Activated CD4-positive, alpha-beta T cell treated with anti-CD3 and anti-CD28 coated beads, Interleukin-10, Interleukin-2, amounts not matched to agents 100 ng/mL and 50 ng/mL, durations not matched to agents 16 hours and 8 hours (primary cell): ENCODE measurements at places on chromosomes 16 and 17.
A peak's percentile ranks its signal among the peaks of the same experiment; 100 is the strongest.

- no peak for DNase-seq
Measured at GRCh38 chr16:70257391-70257790, 5.7 kb upstream of the EXOSC6 start.

GRCh38 chr17:42166196-42166763, 11.5 kb upstream of the RAB5C start:
- no peak for DNase-seq

DNA sequence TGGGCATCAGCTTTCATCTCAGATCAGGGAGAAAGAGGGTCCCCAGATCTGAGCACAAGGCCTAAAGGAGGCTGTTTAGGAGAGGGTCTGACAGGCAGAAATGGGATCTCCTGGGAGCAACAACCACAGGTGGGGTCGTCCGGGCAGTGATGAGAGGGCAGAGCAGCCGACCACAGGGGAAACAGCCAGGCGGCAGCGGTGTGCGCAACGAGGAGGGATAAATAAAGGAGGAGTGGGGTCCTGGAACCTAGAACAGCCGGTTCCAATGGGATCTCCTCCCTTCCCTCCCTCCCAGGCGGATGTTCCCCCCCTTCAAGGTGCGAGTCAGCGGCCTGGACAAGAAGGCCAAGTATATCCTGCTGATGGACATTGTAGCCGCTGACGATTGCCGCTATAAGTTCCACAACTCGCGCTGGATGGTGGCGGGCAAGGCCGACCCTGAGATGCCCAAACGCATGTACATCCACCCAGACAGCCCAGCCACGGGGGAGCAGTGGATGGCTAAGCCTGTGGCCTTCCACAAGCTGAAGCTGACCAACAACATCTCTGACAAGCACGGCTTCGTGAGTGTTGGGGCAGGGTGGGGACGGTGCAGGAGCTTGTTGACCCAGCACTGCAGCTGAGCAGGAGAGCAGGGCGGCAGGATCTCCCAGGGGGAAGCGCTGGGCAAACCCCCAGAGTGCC, 1.9 kb downstream of the TBX2 start:
- DNase-seq, result no peak

DNA sequence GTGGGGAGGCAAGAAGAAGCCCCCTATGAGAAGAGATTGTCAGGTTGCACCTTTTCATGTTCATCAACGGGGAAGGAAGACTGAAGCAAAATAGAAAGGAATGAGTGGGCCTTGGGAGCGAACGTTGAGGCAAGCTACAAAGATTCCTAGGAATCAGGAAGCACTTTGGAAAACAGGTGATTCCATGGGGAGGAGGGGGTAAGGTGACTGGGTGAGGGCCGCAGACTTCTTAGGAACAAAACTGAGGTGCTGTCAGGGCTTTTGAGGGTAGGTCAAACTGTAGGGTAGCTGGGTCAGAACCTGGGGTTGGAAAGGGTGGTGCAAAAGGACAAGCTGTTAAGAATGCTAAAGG, 528 bp downstream of the ITFG1 start:
- DNase-seq, result no peak

GRCh38 chr16:3876695-3877094, 3.8 kb downstream of the CREBBP start:
- no peak for DNase-seq

DNA sequence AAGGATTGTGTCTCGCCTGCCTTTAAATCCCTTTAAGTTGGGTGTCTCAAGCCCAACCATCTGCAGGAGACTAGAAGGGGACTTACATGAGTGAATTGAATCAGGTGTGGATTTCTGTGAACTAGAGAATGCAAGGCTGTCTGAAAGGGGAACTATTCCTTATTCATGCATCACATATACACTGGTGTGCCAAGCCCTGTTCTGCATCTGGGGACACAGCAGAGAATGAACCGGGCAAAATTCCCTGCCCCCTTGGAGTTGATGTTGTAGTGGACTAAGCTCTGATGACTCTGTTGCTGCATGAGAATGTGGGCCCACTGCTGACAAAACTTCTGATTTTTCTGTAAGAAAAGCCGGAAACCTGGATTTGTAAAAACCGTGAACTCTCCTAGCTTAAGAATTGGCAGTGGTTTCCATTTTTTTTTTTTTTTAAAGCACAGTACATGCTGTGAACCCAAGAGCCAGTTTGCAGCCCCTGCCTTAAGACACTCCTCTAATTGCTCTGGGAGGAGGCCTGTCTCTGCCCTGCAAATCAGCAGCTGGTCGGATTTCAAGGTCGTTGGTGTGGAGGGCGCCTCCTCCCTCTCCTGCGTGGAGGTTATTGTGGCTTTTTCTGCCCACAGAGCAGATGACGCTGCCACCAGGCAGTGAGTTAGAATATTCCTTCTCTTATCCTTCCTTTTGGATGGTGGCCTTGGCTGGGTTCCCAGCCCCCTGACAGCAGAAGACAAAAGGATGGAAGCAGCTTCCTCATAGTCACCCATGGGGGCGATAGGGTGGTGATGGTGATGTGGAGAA, 131.0 kb downstream of the PRKCB start:
- peak; percentile 19 for DNase-seq

DNA sequence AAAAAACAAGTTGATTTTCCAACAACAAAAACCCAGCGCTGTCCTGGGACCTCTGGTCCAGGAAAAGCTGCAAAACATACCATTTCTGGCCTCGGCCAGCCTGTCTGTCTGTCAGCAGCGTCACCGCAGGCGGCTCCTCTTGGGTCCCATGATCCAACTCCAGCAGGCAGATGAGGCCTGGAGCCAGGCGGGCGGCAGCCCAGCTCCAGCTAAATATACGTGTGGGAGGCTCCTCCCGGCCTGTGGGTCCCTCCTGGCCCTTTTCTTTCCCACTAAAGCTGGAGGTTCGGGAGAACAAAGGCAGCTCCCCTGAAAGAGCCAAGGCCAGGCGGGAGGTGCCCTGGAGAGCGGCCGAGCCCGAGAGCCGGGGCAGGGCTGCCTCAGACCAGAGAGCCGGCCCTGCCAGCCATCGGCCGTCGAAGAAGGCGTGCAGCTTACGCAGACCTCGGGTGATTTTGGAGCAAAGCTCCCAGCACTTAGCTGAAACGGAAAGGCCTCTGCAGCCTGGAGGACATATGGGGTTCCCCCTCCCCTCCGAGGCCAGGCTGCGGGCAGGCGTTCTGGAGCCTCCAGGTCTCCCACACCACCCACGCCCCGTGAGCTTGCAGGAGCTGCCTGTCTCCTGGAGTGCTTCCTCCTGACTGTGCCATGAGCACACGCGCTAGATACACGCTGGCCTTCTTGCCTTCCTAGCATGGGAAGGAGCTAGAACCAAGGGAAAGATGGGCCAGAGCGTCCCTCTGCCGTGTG, 19.9 kb upstream of the JPH3 start:
- no peak for DNase-seq

- peak; percentile 57 for DNase-seq
Measured at GRCh38 chr16:53131363-53132071, 76.7 kb downstream of the CHD9 start.

DNA sequence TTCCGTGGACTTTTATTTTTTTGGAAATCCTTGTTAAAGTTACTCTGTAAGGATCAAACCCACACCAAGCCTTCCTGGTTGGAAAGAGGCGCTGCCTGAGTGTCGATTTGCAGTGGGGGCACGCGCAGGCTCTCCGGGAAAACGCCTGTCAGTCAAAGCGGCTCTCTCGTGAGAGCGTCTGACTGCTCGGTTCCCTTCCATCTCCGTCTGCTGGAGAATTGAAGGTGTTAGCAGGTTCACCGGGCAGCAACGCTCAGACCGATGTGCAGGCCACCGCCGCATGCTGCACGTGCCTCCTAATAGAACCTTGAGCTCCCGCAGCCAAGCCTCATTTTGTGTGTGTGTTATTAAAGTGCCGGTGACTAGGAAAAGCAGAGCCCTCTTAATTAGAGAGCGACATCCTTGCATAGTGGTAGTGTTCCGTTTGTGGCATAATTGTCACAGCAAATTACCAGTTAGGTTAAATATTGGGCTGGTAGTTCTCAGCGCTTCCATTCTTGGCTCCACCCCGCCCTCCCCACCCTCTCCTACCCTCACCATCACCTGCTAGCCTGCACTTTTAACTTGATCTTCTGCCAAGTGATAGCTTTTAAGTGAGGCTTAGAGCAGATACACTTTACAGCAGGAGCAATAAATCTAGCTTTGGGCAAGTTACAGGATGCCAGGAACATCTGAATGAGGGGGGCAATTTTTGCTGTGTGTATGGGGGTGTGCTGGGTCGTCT, 75.5 kb downstream of the RPA1 start:
- DNase-seq, result no peak

DNA sequence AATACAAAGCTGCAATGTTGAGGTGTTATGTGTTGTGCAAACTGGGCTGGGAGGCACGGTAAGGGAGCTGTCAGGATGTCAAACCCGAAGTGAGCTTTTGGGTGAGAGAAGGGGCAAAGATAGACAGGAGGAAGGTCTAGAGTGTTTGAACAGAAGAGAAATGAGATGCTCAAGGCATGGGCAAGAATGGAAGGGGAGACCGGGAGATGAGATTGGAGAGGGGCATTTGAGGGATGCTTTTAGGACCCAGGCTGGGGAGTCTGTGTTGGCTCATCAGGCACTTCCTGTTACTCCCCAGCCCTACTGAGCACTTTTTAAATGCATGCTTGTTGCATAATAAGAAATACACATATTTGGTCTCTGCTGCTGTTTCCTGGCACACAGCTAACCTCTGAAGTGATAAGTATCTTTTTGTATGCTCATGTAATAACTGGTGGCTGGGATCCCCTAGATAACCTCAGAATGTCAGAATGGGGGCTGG, 13.7 kb downstream of the UNC45B start:
- DNase-seq, result peak; percentile 32

- DNase-seq, result peak; percentile 73
Measured at GRCh38 chr17:31313982-31314781, at the start of gene EVI2B. TSS of gene EVI2B (minus strand) at chr17:31314054. CDS start at chr17:31305609, 8,445 bp downstream.

DNA sequence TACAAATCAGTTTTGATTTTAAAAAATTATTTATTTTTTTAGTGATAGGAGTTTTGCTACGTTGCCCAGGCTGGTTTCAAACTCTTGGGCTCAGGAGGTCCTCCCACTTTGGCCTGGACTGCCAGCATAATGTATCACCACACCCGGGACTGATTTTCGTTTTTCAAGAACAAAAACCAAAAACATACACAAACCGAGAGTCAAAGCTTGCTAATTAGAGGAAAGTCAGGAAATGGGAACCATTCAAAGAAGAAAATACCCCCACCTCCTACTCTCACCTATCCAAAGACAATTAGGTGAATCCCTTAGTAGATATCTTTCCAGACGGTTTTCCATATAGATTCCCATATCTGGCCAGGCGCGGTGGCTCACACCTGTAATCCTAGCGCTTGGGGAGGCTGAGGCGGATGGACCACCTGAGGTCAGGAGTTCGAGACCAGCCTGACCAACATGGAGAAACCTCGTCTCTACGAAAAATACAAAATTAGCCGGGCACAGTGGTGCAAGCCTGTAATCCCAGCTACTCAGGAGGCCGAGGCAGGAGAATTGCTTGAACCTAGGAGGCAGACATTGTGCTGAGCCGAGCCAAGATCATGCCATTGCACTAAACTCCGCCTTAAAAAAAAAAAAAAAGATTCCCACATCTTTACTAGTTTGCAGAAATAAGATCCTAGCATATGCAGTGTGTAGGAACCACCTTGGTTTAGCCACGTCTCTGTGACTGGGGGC, 883 bp upstream of the SPN start:
- DNase-seq, result peak; percentile 70

DNA sequence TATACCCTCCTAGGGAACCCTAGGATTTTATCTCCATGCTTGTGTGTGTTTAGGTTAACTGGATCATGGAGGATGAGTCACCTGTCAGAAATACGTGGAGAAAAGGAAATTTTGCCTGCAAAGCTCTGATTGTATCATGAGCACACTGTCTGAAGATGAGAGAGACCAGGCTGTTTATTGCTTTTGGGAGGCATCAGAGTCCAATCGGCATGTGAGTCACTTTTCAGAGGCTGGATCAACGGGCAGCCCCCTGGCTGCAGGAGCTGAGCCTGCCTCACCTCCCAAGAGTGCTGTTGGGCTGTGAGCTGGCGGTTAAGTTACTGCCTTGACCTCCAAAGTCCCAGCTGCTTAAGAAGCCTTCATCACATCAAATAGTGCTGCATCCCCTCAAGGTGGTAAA, 41.5 kb upstream of the MED9 start:
- DNase-seq, result no peak

- DNase-seq, result no peak
Measured at GRCh38 chr16:46850619-46851555, 19.9 kb upstream of the C16orf87 start.

DNA sequence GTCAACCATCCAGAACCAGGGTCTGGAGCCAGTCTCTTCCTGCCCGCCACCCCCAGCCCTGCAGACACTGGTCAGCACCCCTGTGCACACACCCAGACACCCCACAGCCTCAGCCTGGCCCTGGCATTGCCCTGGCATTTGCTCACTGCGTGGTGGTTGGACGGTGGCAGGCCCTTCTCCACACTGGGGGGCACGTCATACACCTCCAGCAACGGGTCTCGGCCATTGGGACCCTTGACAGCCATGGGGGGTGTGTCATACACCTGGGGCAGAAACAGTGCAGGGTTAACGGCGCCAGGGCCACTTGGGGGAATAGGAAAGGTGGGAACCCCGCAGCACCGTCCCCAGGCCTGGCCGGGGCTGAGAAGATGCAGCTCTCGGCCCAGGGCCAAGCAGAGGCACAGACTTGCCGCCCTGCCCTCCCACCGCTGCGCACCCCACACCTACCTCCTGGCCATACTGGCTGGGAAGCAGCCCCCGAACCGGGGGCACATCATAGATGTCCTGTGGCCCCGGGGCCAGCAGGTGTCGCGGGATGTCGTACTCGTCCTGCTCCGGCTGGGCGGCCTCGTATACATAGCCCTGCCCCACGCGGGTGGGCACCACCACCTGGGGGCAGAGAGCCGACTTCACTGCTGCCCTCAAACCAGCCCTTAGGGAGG, 14.6 kb downstream of the BCAR1 start:
- no peak for DNase-seq

DNA sequence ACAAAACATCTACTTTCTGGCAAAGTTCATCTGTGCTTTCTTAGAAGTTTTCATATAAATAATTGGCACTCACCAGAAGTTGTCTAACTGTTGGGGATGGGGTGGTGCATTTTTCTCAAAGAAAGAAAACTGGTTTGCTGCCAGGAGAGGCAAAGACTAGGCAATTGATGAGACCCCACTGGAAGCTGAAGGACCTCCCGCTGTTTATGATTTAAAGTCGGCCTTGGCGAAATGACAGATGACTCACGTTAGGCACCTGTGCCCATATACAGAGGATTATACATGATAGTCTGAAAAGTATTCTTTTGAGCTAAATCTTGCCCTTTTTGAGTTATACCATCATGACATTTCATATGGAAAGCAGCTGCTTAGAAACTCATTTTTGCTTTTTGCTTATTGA, 193.0 kb upstream of the ZFHX3 start:
- DNase-seq, result no peak
